GM12878 (cell line): ENCODE measurements at places on chromosomes 7 and 10.
A peak's percentile ranks its signal among the peaks of the same experiment; 100 is the strongest.

- peak; percentile 84 for DNase-seq
Measured at GRCh38 chr10:109912335-109913281, 10.7 kb downstream of the XPNPEP1 start.

GRCh38 chr7:15461576-15461975 is 100.2 kb downstream of the AGMO start:
- DNase-seq = no peak

DNA sequence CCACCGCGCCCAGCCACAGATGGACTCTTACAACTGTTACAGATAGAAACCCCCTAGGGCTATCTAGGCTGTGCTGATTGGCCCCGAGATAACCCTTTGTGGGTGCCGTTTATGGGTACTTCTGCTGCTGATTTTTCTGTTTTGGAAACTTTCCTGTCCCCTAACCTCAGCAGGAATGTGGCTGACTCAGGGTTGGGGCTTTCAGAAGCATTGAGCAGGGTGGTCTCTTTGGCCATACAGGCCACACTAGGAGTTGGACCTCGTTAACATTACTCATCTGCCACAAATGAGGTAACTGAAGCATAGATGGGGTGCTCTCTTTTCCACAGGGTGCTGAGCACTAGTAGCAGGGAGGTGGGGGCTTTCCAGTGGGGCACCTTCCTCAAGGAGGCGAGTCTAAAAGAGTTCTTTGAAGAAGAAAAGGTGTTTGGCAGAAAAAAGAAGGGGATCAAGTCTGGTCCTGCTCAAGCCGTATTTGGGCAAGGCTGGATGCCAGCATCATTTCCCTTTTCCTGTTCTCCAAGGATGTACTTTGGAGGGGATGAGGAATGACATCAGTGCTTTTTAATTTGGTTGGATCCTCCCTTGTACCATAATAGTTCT is 6.4 kb downstream of the ZSCAN25 start:
- no peak for DNase-seq

GRCh38 chr10:54914049-54914448 is 113.0 kb upstream of the PCDH15 start:
- no peak for DNase-seq

DNA sequence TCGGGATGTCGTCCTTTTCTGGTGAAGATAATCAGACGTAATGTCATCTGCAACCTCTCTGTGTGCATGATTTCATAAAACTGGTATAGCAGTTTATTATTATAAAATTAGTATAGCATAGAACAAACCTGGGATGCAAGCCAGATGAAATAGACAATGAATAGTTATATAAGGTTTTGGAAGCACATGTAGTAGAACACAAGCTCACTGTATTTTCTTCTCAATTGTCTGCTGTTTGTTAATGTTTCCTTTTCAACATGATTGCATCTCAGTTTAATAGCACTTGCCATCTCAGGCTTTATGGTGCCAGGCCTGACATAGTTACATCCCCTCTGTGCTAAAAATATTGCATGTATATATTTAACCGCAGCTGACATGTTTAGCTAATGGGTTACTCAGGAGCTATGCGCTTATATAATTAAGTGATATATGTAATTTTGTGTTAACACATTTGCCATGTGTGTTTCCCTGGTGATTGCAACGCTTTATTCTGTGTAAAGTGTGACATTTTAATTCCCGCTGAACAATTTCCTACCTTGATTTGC is 132.7 kb downstream of the ARID5B start:
- DNase-seq = no peak

DNA sequence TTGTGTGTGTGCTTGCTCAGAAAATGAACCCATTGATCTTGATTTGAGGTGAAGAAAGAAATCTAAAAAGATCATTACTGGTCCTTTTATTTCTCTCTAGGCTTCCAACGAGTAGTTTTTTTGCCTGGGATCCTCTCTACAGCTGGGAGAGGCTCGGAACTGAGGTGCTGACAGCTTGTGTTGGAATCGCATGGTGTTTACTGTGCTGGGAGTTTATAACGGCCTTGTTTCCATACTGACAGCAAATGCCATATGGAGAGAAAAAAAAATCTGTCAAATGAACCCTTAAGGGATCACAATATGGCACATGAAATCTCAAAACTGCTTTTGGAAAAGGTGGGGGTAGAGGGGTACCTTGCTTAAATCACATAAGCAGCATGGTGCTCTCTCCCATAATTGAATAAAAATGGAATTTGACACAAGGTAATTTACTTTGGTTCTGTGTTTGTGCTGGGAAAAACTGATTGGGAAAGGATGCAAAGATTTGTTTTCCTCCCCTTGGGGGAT is 165.0 kb downstream of the RGS10 start:
- no peak for DNase-seq

DNA sequence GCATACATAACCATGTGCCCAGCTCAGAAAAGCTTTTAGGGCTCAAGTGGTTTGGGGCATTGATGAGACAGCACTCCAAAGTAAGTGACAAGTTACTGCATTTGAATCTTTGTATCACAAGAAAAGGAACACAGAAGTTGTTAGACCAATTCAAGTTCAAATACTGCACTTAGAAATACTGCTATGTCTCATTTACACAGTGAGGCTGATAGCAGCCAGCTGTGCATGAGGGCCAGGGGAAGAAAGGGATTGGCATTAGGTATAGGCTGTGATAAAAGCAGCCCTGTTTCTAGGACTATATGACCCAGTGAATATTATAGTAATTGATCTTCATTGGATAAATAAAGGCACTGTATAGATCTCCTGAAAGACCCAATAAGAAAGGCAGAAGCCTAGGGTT is 197.8 kb upstream of the SORCS1 start:
- DNase-seq = no peak

GRCh38 chr10:125955766-125956165 is 59.4 kb downstream of the FANK1 start:
- DNase-seq = no peak

- DNase-seq = no peak
Measured at GRCh38 chr10:131117416-131118212, 193.9 kb downstream of the TCERG1L start.

DNA sequence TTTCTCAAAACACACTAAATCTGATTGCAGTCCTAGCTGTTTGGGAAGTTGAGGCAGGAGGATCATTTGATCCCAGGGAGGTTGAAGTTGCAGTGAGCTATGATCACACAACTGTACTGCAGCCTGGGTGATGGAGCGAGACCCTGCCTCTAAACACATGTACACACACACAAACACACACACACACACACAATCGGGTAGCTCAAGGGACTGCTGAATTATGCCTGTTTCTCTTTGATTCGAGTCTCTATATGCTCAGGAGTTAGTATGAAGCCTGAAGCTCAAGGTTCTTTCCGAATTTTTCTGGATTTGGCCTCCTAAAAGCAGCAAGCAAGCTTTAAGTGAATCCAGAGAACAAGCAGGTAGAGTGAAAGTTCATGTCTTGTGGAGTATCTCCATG is 22.5 kb downstream of the PRTFDC1 start:
- no peak for DNase-seq

- no peak for DNase-seq
Measured at GRCh38 chr10:44809647-44810046, 101.5 kb upstream of the TMEM72 start.

DNA sequence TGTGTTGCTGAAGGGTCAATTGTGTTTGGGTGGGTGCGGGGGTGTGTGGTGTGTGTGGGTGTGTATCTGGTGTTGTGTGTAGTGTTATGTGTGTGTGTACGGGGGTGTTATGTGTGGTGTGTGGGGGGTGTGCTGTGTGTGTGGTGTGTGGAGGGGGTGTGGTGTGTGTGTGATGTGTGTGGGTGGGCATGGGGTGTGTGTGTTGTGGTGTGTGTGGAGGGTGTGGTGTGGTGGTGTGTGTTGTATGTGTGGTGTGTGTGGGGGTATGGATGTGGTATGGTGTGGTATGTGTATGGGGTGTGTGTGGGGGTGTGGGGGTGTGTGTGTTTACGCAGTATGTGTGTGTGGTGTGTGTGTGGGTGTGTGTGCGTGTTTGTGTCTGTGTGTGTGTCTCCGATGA is 110.8 kb downstream of the ZNF22 start:
- no peak for DNase-seq

DNA sequence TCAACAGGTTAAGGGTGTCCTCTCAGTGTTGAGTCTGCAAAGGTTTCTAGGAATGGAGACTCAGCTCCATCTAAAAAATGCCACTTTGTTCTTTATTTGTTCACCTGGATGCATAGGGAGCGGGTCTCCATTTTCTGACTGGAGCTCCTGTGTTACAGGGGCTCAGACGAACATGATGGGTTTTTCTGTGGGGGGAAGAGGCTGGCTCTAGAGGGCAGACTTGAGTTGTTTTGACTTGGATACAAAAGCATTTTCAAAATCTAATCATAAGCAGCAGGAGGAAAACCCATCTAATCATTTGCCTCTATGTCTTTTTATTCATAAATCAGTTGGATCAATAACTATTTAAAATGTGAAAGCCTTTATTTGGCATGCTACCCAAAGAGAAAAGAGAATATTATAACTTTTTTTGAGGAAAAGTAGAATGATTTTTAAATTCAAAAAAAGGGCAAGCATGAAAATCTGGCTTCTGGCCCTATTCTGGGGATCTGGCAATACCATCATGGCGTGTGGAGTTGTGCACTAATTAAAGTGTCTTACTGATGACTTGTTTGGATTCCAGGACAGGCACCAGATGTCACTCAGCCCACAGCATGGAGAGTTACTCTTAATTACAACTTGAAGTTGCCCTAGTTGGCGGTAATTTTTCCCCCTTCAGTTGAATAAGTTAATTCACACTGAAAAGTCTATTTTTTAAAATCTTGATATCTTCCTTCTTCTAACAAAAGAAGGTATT is 594.9 kb downstream of the REEP3 start:
- DNase-seq = no peak

DNA sequence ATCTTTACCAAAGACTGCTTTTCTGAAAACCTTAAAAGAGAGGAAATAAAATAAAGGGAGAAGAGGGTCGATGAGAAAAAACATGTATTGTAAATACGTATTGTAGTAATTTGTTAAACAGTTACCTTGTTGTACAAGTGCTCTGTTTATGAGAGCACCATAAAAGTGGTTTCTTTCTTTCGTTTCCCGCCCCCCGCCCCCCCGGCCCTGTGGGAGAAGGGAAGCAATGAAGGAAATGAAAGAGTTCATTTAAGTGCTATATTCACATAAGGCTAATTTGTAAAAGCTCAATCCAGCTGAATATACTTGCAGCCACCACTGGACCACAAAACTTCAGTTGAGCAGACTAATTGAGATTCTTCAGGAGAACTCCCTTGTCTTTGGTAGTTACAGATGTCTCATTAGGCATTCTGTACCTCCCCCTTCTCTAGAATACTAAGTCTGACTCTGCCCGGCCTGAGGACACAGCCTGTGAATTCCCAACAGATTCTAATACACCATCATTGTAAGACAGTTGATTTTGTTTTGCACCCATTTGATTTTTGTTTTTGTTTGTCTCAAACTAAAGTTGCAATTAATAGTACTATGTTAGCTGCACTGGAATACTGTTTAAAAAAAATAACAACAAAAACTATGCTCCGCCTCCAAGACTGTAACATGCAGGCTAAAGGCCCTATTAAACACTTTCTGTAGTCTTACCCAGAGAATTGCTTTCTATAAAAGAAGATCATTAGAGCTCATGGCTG is 124.9 kb downstream of the ARHGAP12 start:
- no peak for DNase-seq

- DNase-seq = no peak
Measured at GRCh38 chr7:113986216-113986615, 67.4 kb upstream of the PPP1R3A start.

DNA sequence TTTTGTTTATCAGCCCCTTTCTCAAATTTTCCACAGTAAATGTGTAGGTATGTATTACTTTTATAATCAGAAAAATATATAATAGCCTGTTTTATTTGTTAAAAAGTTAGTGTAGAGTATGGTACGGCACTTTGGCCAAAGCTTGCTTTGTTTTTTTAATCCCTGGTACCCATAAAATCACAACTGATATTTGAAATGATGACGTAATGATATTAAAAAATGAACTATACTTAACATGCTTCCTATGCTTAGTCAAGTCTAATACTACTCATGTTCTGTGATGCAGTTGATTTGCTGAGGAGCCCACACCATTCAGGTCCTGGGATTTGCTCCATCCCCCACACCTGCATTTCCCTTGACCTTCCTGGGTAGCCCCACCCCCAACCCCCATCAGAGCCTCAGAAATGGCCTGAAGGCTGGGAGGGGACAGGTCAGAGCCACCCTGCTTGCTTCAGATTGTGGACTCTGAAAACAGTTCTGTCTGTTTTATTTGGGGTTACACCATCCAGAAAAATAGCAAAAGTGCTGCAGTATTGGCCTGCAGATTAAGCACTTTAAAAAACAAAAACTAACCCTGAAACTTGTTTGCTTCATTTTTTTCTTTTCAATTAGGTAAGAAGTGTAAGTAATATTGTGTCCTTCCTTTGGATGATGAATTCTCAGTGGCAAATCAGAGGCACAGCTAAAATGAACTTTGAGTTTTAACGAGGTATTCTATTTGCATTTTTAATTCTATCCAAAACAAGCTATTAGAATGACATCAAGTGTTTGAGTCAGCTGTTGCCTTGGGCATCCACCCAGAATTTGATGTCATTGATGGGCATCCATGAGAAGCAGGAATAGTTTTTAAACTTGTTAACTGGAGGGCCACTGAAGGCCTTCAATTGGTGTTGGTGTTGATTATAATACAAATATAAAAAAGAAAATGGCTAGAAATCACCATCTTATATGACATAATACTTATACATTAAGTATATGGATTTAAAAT is 23.3 kb downstream of the PLCE1 start:
- no peak for DNase-seq

DNA sequence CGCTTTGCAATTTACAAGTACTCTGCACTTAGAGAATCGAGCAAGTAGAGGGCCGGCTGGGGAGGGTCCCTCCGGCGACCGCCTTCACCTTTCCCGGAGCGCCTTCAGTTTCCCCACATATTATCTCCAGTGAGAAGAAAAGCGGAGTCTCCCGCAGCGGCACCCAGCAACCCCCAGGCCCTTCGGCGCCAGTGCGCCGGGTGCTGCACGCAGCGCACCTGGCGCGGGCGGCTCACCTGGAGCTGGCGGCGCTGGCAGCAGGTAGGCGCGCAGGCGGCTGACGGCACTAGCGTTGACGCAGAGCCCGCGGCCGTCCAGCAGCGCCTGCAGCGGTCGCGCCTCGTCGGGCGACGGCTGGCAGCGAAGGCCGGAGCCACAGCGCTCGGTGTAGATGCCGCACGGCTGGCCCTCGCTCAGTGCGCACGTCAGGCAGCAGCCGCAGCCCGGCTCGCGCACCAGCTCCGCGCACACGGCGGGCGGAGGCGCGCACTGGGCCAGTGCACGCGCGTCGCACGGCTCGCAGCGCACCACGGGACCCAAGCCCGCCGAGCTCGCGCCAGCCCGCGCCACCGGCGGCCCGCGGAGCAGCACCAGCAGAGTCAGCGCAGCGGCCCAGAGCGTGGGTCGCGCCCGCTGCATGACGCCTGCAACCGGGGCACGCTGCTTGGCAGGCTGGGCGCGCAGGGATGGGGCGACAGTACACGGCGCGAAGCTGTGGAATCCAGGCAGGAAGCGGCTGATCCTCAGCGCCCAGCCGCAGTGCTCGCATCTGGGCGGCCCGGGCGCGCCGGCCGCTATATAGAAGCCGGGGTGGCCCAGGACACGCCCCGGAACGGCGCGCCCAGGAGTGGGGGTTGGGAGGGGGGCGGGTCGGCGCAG is at the start of gene IGFBP3:
IGFBP3 (minus strand) TSS at position 771 of the 879 bp plus-strand sequence; CDS start at position 639, 132 bp downstream.
- no peak for DNase-seq

- DNase-seq = peak; percentile 23
Measured at GRCh38 chr7:30594048-30594539, 584 bp upstream of the GARS1 start.
